LoVo (cell line): ENCODE measurements at places on chromosomes 7 and 10.

GRCh38 chr10:20443094-20443493 is 454.0 kb downstream of the NEBL start:
- no peak for DNase-seq

GRCh38 chr10:46096909-46097575 is 51.0 kb upstream of the MSMB start:
- no peak for DNase-seq

- no peak for DNase-seq
Observed at GRCh38 chr10:72356987-72357386, 2.3 kb upstream of the DNAJB12 start.

DNA sequence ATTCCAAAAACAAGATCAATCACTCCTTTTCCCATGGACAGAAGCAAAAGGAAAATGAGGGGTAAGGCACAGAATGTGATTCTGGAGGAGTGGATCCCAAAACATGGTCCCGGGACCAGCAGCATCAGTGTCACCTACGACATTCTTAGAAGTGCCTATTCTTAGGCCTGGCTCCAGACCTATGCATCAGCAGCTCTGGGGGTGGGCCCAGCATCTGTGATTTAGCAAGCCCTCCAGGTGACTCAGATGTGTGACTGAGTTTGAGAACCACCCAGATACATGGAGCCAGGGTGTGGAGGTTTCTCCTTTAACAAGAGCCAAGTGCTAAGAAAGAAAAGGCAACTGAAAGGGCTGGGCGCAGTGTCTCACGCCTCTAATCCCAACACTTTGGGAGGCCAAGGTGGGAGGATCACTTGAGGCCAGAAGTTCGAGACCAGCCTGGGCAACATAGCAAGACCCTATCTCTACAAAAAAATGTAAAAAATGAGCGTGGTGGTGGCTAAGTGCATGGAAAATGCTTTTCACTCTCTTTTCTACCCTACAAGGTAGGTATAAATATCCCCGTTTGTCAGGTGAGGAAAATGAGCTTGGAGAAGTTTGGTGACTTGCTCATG is 17.1 kb upstream of the ARPC1A start:
- DNase-seq: no peak

DNA sequence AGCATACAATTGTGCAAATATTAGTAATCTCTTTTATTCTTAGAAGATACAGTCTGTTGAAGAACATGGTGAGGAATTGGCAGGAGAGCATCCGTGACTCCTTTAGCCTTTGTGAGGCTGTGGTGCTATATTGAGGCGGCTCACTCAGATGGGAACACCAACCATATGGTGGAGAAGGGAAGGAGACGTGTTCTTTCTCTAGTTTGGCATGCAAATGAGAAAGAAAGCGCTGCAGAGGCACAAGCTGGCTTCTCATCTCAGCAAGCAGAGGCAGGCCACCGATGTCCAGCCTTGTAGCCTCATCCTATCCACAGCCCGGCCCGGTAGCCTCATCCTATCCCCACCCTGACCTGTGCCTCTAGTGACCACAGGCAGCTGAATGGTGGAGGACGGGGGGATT is 288.3 kb downstream of the CAMK1D start:
- no peak for DNase-seq

GRCh38 chr7:155466814-155467733 is 9.1 kb downstream of the EN2 start:
- DNase-seq: no peak
